Activated CD4-positive, alpha-beta T cell treated with anti-CD3 and anti-CD28 coated beads for 36 hours (primary cell): ENCODE measurements at places on chromosomes 7 and 10. TPM values are rescaled to one million over a fixed set of nuclear protein-coding genes. Genes with fewer than 3 reads are reported as not detected.

The HTR7 gene
- not detected for total RNA-seq

The GPR26 gene
- total RNA-seq: not detected

- no peak overlapping the region for H3K27ac ChIP-seq
- no peaks in the 10 kb centered on the region for H3K36me3 ChIP-seq
- DNase-seq: no peak
- no peaks in the 10 kb centered on the region for H3K4me1 ChIP-seq
- H3K4me3 ChIP-seq: no peak overlapping the region
- H3K27me3 ChIP-seq: no peaks in the 10 kb centered on the region
Observed at GRCh38 chr7:110373416-110373815, 717.5 kb upstream of the LRRN3 start.

DNA sequence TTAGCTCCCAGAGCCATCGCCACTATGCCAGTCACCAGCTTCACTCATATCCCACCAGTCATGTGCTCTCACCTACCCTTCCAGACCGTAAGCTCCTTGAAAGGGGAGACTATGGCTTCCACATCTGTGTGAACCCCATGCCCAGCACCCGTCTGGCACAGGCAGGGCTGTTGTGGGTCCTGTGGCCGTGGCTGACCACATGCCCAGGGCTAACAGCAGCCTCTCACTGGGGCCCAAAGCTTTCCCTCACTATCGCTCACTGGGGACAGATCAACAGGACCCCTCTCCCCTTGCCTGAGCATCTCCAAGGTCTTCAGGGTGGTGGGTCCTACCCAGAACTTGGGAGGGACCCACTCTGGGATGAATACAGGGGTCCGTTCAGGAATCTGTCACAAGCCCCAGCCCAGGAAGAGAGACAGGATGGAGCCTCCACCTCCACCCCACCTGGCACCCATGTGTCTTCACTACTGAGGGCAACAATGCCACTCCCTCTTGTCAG lies 303.9 kb downstream of the GRID1 start:
- no peaks in the 10 kb centered on the region for H3K4me1 ChIP-seq
- no peak overlapping the region for H3K27ac ChIP-seq
- DNase-seq: no peak
- H3K36me3 ChIP-seq: no peaks in the 10 kb centered on the region
- no peak overlapping the region for H3K4me3 ChIP-seq
- H3K27me3 ChIP-seq: peaks cover 2% of the 10 kb centered on the region

DNA sequence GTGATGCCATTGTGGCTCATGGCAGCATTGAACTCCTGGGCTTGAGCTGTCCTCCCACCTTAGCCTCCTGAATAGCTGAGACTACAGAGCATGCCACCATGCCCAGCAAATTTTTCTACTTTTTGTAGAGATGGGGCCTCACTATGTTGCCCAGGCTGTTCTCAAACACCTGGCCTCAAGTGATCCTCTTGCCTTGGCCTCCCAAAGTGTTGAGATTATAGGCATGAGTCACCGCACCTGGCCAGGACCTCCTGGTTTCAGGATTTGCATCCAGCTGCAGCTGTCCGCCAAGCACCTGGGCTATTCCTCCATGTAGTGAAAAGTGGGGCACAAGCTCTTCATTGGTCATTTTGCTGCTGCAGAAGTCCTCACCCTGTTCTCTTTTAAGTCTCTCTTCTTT lies 58.9 kb downstream of the ZNF22 start:
- H3K4me3 ChIP-seq: no peak overlapping the region
- no peaks in the 10 kb centered on the region for H3K36me3 ChIP-seq
- no peak for DNase-seq
- H3K27me3 ChIP-seq: peaks cover 6% of the 10 kb centered on the region
- no peak overlapping the region for H3K27ac ChIP-seq
- peaks cover 6% of the 10 kb centered on the region for H3K4me1 ChIP-seq

- no peaks in the 10 kb centered on the region for H3K4me1 ChIP-seq
- no peak overlapping the region for H3K4me3 ChIP-seq
- H3K27ac ChIP-seq: no peak overlapping the region
- H3K36me3 ChIP-seq: no peaks in the 10 kb centered on the region
- DNase-seq: no peak
- no peaks in the 10 kb centered on the region for H3K27me3 ChIP-seq
Observed at GRCh38 chr7:87810726-87811125, 65.4 kb downstream of the SLC25A40 start.

GRCh38 chr10:4069491-4069890 lies 284.5 kb upstream of the KLF6 start:
- no peak overlapping the region for H3K27ac ChIP-seq
- H3K36me3 ChIP-seq: no peaks in the 10 kb centered on the region
- H3K4me1 ChIP-seq: peaks cover 18% of the 10 kb centered on the region
- H3K27me3 ChIP-seq: no peaks in the 10 kb centered on the region

- peak overlapping the region; percentile 99 for H3K27ac ChIP-seq
- peaks cover 85% of the 10 kb centered on the region for H3K36me3 ChIP-seq
- H3K4me1 ChIP-seq: peaks cover 86% of the 10 kb centered on the region
- H3K4me3 ChIP-seq: peak overlapping the region; percentile 88
Observed at GRCh38 chr7:130912082-130912861, 178.3 kb upstream of the KLF14 start.

- no peak overlapping the region for H3K4me3 ChIP-seq
- no peak for DNase-seq
- H3K4me1 ChIP-seq: no peaks in the 10 kb centered on the region
- H3K27me3 ChIP-seq: no peaks in the 10 kb centered on the region
- H3K27ac ChIP-seq: no peak overlapping the region
Observed at GRCh38 chr7:20534543-20534942, 80.9 kb upstream of the ABCB5 start.

GRCh38 chr7:25952261-25953057 lies 199.5 kb upstream of the NFE2L3 start:
- no peak for DNase-seq
- H3K27me3 ChIP-seq: no peaks in the 10 kb centered on the region
- peaks cover 17% of the 10 kb centered on the region for H3K4me1 ChIP-seq
- H3K36me3 ChIP-seq: no peaks in the 10 kb centered on the region
- no peak overlapping the region for H3K27ac ChIP-seq
- H3K4me3 ChIP-seq: no peak overlapping the region
